ENCODE measurements at places on chromosomes 16 and 17. TPM values are rescaled to one million over a fixed set of nuclear protein-coding genes. Genes with fewer than 3 reads are reported as not detected.

ABI3 gene
- 1.6 TPM for total RNA-seq

SULT1A1 gene
- 257 TPM for total RNA-seq

CCDC200 gene
- not detected for total RNA-seq

ITGAD gene
- not detected for total RNA-seq

PTX4 gene
- total RNA-seq = not detected

MINK1 gene
- total RNA-seq = 25.0 TPM

SLC13A5 gene
- total RNA-seq = not detected

DNA sequence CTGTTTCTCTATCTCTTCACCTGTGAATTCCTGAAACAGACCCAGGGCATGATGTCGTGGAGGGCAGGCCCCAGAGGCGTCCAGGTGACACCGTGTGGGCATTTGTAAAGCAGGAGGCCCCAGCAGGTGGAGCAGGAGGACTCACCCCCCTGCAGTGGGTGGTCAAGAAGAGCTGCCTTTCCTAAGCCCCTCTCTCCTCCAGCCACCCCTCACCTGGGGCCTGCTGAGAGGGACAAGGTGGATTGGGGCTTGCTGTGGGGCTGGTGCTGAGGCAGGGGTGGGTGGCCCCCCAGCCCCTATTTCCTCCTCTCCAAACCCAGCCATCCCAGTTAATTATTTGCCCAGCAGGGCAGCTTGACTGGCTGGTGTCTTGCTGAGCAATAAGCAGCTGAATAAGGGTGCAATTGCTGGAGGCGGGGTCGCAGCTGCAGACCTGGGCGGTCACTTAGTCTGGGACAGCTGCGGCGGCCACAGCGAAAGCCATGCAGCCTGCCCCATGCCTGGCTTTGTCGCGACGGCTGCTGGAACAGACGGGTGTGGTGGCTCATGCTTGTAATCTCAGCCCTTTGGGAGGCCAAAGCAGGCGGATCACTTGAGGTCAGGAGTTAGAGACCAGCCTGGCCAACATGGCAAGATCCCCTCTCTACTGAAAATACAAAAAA lies 56.4 kb downstream of the JPH3 start:
- no peak for DNase-seq

- peak; percentile 18 for DNase-seq
Observed at GRCh38 chr17:11144358-11145233, 96.4 kb upstream of the SHISA6 start.

GRCh38 chr17:16443511-16444257 lies 28.3 kb downstream of the TRPV2 start:
- DNase-seq = no peak

- no peak for DNase-seq
Observed at GRCh38 chr17:53101706-53102105, 721.0 kb upstream of the KIF2B start.

DNA sequence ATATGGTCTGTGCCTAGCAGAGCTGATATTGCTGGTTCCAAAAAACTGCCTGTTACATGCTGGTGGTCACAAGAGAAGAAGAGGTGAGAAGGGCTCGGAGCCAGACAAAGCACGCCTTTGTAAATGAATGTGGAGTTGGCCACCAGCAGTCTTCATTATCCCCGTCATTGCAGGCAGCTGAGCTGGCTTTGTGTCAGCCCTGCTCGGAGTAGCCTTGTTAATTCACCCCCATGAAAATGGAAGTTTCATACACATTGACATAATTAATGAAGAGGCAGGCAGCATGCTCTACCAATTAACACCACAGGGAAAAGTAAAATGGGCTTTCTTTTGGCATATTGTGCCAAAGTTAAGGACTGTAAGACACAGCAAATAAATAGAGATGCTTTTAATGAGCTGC lies 113.7 kb upstream of the RBFOX1 start:
- DNase-seq = no peak

GRCh38 chr17:21194703-21195102 lies 19.3 kb downstream of the TMEM11 start:
- DNase-seq = no peak

DNA sequence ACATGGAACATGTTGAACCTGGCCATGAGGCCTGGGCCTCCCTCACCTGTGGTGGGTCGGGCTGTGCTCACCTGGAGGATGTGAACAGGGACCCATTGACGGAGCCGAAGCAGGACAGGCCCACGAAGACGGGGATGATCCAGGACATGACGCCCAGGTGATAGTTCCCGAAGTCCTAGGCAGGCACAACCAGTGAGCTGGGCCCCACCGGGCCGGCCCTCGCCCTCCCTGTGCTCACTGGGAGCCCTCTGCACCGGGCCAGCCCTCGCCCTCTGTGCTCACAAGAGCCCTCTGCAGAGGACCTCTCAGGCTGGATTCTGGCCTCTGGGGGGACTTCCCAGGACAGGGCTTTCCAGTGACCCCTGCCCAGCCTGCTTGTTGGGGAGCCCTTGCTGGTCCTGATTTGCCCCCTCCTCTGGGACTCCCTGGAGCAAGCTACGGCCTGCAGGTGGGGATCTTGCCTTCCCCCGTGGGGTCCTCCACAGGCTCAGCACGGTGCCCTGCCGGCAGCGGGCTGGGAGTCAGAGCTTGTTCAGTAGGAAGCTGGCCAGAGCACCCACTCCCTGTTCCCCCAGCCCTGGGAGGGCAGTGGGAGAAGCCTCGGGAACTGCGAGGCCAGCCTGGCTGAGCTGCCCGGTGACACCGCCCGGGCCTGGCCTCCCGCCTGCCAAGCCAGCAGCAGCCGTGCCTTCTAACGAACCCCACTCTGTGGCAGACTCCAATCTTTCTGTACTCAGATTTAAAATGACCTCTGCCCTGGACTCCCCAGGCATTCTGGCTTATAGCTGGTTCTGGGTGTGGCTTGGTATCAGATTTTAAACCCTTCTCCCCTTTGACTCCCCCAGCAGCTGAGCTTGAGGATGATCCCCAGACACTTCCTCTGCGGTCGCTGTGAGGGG lies 30.4 kb downstream of the SLC7A5 start:
- no peak for DNase-seq

- no peak for DNase-seq
Observed at GRCh38 chr16:30054959-30055553, 10.5 kb upstream of the ALDOA start.
